Left colon (tissue), 2 donors: ENCODE measurements at places on chromosomes 6 and 20. TPM values are rescaled to one million over a fixed set of nuclear protein-coding genes. Genes with fewer than 3 reads are reported as not detected.

GRCh38 chr6:45584127-45584526 is 206.4 kb upstream of the SUPT3H start:
- no peak for DNase-seq

DNA sequence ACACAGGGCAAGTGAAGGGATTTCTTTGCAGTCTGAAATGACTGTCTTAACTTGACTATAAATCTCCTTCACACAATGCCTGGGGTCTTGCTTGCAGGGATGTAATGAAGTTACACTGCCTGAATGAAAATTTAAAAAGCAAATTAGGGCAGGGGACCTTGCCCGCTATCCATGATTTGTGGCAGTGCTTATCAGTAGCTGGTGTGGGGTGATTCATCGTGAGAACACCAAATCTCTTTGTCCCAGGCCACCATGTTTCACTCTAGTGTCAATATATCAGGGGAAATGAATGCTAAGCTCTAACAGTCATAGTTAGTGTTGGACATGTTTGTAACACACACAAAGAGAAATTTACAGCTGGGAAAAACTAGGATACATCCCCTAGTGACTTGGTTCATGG is 713.7 kb upstream of the EPHA7 start:
- no peak for DNase-seq

GRCh38 chr6:98992535-98992934 is 44.8 kb upstream of the FBXL4 start:
- no peak for DNase-seq

DNA sequence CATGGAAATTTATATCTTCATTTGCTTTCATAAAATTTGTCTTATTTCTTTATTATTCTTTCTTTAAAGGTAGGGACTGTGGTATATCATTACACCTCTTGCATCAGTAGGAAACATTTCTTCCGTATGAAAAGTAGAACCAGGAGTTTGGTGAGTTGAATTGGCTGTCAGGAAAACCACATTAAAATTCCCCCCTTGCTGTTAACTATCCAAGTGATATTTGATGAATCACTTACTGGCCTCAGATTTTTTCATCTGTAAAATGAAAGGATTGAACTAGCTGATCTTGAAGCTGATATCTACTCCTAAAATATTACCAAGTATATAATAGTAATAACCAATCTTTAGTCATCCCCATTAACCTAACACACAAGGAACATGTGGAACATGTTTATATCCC is 460.9 kb downstream of the GJA1 start:
- no peak for DNase-seq

- no peak for DNase-seq
Observed at GRCh38 chr6:129996387-129996786, 22.0 kb upstream of the L3MBTL3 start.

DNA sequence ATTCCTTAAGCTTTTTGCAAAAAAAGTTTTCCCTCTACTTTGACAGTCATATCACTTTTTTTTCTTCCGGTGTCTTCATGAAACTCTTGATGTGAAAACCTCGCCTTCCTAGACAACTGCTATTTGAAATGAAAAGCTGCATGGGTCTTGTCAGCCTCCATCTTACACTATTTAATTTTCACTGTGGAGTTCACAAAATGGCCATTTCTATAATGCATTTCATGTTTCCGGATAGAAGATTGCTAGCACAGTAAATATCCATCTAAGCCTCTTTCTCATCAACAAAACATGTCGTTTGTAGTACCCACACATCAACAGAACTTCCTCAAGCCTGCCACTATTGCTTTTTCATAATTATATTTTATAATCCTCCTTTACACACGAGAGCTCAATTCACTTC is 204.9 kb upstream of the ID4 start:
- no peak for DNase-seq

- no peak for DNase-seq
Observed at GRCh38 chr6:103079867-103080266, 1686.4 kb downstream of the GRIK2 start.

Gene KLHDC3
- 59.0 TPM for total RNA-seq

Gene EDN1
- total RNA-seq: 16.8 TPM

Gene PPIL1
- total RNA-seq: 10.1 TPM

- no peak for DNase-seq
Observed at GRCh38 chr6:28433119-28433518, 10.2 kb downstream of the ZSCAN23 start.

DNA sequence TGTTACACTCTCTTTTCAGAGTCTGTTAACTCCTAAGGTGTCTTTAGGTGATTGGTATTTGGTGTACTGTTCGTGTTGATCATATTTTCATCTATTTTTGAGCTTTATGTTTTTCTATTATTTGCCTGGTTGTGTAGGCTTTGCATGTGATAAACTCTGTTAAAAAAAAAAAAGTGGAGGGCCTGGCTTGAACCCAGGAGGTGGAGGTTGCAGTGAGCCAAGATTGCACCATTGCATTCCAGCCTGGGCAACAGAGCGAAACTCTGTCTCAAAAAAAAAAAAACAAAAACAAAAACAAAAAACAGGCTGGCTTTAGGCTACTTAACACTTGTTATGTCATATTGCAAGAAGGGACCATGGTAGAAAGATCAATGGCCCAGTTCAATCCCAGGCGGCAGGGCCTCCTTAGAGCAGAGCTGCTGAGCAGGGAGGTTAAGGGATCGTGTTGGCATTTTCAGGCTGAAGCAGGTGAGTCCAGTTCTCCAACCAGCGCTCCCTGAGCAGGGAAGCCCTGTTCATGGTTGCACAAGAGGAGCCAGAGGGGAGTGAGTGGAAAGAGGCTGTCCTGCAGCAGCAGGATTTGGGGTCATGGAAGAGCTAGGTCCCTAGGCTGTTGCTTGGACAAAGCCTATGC is 8.5 kb downstream of the PYGB start:
- no peak for DNase-seq

DNA sequence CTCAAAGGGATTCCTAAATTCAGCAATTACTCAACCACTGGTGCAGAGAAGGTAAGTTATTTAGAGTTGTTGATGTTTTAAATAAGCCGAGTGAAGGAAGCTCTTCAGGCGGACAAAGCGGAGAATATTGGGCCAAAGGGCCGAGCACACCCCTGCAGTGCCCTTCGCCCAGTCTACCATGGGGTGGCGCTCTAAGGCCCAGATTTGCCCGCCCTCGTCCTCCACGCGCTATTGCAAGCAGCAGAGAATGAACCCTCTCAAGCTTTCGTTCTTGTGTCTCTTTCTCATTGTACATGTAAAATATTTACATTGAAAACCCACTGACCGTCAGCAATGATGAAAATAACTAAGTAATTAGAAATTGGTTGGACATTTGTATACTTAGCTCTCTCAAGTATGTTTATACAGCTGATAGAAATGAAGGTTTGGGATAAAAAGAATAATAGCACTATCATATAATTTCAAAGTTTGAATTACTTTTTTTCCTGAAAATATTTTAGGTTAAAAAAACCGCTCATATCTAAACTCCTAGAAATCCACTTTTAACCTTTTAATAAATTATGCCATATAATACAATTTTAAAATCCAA is 195.0 kb upstream of the CEP162 start:
- DNase-seq: peak; percentile 5

Gene CD109
- 2.2 TPM for total RNA-seq

DNA sequence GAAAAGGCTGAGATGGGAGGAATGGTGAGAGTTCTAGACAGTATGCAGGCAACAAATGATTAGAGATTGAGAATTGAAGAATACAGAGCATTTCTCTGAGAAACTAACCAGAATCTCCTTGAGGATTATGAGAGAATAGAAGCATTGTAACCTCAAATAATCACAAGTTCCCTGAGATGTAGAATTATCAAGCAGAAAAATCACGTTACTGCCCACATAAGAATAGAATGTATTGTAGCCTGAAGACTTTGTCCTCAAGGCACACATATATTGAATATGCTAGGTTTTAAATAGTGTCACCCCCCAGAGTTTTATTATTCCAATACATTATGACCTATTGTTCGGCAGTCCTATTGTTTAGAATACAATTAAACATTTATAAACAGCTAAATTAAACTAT is 57.2 kb downstream of the CNKSR3 start:
- DNase-seq: no peak

- DNase-seq: no peak
Observed at GRCh38 chr6:53857318-53858094, 62.7 kb downstream of the LRRC1 start.

- no peak for DNase-seq
Observed at GRCh38 chr6:4638641-4639040, 137.6 kb upstream of the CDYL start.

GRCh38 chr6:142881290-142881689 is 63.7 kb downstream of the HIVEP2 start:
- no peak for DNase-seq

- DNase-seq: no peak
Observed at GRCh38 chr6:33112148-33112547, 36.4 kb downstream of the HLA-DPB1 start.

Gene FBXO9
- total RNA-seq: 70.5 TPM

GRCh38 chr6:157981395-157982101 is at the start of gene SYNJ2:
Gene SYNJ2, plus strand, starts transcription at chr6:157981863. Its CDS starts 99 bp downstream, at chr6:157981962.
- peak; percentile 89 for DNase-seq

- DNase-seq: no peak
Observed at GRCh38 chr6:48744948-48745347, 634.0 kb upstream of the PTCHD4 start.

Gene MRPL14
- 47.5 TPM for total RNA-seq

DNA sequence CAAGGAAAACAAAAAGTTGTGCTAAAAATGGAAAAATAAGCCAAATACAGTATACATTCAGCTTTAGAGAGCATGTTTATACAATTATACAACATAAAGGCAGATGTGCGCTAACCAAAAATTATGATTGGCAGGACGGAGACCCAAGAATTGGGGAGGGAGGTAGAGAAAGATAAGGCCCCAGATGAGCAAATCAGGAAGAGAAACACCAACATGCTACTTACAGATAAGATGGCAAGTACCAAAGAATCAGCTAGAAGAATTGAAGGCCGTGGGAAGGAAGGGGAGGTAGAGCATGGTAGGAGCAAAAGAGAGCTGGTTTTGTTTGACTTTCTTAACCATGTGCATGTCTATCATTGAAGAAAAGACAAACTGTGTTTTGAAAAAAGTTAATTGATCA is 45.4 kb downstream of the PRND start:
- no peak for DNase-seq

DNA sequence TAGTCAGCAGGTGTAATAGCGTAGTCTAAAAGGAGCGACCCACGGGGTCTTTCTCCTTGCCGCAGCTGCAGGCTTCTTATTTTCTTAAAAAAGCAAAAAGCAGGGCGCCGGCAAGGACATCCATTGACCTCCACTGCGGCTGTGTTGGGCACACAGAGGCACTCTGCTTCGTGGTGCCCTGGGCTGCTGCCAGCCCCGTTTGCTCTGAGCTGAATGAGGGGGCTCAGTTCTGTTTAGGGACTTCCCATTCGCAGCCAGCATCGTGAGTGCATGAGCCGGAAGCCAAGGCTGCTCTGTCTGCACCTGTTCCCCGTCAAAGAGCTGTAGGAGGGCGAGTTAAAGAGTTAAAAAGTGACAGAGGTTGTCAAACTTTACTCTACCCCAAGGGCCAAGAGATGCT is 1.7 kb upstream of the SLC22A2 start:
- DNase-seq: no peak

- no peak for DNase-seq
Observed at GRCh38 chr6:72950114-72950860, 275.0 kb downstream of the KHDC1L start.

DNA sequence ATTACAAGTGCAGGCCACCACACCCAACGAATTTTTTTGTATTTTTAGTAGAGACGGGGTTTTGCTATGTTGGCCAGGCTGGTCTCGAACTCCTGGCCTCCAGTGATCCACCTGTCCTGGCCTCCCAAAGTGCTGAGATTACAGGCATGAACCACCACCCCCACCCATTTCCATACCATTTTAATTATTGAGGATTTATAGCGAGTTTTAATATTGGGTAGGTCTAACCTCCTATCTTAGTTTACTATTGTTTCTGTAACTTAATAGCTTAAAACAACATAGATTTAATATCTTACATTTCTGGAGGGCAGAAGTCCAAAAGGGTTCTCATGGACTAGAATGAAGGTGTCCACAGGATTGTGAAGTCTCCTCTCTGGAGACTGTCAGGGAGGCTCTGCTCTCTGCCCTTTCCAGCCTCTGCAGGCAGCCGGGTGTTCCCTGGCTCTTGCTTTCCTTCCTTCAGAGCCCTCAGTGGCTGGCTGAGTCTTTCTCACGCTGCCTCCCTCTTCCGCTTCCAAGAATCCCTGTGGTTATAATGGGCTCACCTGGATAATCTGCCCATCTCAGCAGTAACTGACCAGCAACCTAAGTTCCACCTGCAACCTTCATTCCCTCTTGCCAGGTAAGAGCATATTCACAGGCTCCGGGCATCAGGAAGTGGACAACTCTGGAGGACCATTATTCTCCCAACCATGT is 18.6 kb upstream of the BCAS4 start:
- no peak for DNase-seq

- DNase-seq: peak; percentile 18
Observed at GRCh38 chr20:57747861-57748481, 38.2 kb upstream of the PMEPA1 start.

Gene C20orf204
- total RNA-seq: 0.67 TPM

GRCh38 chr6:125678601-125679000 is 70.8 kb upstream of the HEY2 start:
- DNase-seq: no peak

DNA sequence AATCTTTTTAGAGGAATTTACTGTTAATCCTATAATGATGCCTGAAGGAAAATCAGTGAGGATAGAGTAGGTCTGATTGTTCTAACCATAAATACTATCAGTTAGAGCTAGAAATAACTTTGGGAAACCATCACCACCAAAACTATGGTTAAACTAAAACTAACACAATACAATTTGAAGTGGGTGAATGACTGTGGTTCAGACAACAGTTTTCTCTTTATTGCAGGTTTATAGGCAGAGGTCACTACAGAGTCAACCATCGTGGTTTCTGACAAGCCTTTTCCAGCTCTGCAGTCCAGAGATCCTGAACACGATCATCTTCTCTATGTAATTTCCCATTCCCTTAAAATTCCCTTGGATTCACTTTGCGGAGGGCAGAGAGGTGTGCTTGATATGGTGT is 134.3 kb downstream of the IBTK start:
- DNase-seq: no peak

Gene CENPW
- total RNA-seq: 19.4 TPM
